ENCODE measurements at places on chromosomes 1 and 21.
A peak's percentile ranks its signal among the peaks of the same experiment; 100 is the strongest.

DNA sequence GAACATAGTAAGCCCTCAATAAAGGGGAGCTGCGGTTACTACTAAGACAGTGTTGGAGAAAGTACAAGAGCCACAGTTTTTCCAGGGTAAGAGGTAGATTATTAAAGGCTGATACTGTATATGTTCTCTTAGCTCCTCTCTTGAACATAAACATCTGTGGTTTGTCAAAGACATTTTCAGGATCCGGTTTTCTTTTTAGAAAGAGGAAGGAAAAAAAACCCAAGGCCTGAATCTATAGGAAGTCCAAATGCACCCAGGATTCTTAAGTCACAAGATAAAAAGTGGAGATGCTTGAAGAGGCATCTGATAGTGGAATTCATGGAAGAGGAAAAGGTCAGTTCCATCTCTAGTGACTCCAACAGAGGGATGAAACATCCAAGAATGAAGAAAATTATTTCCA is 24.6 kb upstream of the SLC45A3 start:
- DNase-seq = no peak

DNA sequence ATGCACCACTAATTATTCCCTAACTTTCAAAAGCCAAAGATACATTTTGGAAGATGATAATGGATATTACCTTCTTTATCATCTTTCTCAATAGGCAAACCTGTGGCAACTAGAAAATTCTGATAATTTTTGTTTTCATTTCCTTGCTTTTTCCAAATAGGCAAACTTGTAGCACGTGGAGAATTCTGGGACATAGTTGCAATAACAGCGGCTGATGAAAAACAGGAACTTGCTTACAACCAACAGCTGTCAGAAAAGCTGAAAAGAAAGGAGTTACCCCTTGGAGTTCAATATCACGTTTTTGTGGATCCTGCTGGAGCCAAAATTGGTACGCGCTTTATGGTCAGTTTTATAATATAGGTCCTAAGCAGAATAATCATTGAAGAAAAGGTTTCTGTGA is 1.5 kb downstream of the FPGT start:
- no peak for DNase-seq

DNA sequence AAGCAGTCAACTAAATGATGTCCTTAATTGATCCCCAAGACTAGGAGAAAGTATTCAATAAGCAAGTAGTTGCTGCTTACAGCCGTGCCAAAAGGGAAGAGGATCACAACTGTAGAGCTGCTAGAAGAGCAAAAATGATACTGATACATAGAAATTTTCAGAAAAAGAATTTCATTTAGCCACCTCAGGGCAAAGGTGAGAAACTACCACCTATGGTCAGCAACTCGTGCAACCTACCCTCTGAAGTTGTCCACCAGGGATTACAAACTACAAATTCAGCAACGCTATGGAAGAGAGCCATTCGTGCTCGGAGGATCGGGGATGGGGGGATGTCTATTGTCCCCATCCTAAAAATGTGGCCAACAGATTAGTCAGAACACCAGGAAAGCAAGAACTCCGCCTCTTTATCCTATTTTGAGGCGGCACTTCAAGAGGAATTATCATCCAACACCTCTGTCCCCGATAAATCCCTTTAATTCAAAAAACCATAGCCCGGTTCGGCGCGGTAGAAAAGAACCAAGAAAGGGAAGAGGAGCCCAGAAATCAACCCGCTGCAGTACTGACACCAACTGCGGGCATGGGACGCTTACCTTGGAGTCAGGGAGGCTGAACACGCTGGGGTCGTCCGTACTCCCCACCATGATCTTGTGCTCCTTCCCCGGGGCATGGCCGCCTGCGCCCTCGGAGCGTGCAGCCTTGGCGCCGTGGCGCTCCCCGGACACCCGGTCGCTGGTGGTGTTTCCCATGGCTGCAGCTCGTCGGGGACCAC is 687 bp downstream of the PRKAB2 start:
- DNase-seq = peak; percentile 49

DNA sequence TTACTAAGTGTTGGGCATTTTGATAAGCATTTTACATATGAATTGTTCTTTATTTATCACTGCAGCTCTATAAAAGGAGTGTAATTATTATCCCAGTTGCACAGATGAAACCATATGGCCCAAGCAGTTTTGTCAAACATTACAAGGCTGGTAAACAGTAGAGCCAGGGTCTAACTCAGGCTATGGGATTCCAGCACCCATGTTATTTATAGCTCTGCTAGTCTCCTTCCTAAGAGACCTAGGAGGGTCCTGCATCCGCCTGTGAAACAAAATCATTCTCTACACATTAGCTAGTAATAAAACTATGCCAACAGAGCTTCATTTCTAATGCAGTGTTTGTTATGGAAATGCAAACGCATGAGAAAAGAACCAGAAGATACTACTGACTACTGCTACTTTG is 58.6 kb downstream of the IL23R start:
- no peak for DNase-seq
